Activated T-helper 1 cell treated with anti-CD3 and anti-CD28 coated beads, Interleukin-2, amount 50 U/mL, for 16 hours (primary cell): ENCODE measurements at places on chromosomes 7 and 10.
A peak's percentile ranks its signal among the peaks of the same experiment; 100 is the strongest.

GRCh38 chr7:107150375-107151073 is 18.3 kb upstream of the HBP1 start:
- peak; percentile 60 for DNase-seq

DNA sequence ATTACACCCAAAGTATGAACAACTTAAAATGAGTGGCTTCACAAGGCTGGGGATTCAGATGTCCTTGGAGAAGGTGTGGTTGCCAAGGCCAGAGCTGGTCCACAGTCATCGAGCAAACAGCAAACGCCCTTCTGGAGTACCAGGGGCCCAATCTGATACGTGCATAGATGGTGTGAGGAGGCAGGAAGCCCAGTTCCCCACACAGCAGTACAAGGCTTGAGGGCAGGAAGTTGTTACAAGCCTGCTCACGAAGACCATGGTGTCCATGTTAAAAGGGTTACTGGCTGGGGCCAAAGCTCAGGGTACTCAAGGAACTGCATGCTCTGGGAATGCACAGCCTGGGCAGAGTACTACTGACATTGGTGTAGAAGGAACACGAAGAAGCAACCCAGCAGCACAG is 4.6 kb upstream of the ANKRD26 start:
- no peak for DNase-seq

DNA sequence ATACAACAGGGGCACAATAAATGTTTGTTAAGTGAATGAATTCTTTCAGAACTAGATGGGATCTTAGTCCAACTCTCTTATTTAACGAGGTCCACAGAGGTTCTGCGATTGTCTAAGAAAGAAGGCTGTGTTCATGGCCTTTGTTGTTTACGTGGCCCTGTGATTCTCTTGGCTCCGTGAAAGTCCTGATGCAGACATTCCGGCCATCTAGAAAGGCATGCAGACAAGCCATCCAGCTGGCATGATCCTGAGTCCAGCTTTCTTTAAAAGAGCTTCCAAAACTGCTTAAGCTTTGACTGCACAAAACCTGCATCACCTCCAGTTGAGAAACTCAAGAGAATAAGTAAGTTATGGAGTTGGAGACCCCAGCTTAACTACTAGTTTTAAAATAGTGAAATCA is 26.0 kb downstream of the EGFR start:
- DNase-seq = no peak

DNA sequence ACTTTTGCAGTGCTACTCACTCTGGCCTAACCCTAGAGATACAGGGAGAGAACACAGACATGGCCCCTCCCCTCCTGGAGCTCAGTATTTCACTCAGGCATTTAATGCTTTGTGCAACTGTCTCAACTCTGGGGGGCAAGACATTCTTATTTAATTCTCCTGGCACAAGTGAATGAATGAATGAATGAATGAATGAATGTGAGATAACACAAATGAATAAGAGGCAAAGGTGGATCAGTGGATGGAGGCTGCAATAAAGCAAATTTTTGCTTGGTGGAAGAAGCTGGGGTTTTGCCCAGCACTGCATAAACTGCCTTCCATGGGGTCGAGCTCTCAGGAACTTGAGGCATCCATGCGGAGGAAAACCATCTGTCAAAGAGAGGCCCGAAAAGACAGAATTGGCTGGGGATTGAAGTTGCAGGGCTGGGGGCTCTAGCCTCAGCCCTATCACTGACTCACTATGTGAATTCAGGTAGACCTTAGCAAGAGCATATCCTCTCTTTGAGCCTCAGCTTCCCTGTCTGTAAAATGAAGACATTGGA is 441.4 kb upstream of the ZMIZ1 start:
- DNase-seq = no peak

DNA sequence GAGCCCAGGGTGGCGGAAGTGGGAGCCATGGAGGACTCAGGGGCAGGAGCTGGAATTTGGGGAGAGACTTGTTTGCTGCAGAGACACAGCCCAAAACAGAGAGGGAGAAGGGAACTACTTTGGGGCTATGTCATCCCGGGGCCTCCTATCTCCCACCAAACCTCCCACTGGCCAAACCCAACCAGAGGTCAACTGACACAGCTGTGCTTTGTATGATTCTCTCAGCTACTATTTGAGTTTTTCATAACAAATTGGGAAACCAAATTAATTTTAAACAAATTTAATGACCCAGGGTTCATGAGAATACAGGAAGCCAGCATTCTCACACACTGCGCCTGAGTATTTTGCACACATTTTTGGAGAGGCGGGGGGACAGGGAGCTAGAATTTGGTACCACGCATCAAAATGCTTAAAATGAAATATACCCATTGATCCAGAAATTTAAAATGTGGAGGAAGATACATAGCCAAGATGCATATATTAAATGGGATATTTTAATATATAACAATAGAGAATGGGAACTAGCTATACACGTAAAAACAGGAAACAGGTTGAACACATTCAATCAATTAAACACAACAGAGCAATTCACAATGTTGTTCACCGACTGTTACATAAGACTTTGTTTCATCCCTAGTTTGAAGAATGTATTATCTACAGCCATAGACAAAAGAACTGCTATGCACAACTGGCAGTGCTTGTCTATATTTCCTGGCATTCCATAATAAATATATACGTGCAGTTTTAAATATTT is 105.3 kb downstream of the PARD3 start:
- no peak for DNase-seq

- DNase-seq = no peak
Observed at GRCh38 chr10:123807444-123808035, 84.1 kb downstream of the CPXM2 start.
